ENCODE measurements at places on chromosomes 5 and 9.

GRCh38 chr5:167104351-167104750, 1187.1 kb upstream of the WWC1 start:
- no peak for DNase-seq

DNA sequence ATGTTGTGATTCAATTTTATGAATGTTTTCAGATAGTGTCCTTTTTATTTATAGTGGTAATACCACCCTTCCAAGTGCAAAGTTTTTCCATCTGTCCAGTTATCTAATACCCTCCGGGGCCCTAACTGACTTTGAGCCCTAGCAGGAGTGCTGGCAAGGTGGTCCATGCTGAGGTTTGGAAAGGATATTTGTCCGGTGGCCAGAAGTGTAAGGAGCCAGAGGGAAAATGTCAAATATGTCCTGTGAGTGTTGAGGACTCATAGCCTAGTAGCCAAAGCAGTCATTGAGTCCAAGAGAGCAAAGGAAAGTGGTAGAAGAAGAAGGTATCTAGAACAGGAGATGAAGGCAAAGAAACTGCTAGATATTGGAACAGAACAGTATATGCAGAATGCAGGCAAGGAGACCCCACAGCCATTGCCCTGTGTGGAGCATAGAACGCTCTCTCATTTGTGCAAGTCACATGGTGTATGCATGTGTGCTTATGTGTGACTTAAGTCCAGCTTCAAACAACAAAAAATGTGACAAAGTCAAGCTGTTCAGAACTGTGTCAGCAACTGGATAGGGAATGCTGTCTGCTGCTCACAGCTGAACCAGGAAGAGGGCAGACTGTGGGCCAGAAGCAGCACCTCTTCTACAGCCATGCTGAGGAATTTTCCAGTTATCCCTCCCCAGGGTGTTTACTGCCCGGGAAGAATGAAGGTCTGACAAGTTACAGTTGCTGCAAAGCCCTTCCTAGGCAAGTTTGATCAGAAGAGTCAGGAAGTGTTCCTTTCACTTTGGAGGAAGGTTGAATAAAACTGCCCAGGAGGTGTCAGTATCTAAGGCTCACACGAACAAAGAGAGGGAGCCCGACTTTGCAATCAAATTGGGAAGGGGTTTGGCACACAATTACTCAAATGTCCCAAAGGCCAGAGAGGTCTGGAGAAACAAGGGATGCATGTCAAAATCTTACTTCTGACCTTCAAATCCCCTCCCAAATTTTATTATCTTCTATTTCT, 463.3 kb upstream of the DMAC1 start:
- no peak for DNase-seq

DNA sequence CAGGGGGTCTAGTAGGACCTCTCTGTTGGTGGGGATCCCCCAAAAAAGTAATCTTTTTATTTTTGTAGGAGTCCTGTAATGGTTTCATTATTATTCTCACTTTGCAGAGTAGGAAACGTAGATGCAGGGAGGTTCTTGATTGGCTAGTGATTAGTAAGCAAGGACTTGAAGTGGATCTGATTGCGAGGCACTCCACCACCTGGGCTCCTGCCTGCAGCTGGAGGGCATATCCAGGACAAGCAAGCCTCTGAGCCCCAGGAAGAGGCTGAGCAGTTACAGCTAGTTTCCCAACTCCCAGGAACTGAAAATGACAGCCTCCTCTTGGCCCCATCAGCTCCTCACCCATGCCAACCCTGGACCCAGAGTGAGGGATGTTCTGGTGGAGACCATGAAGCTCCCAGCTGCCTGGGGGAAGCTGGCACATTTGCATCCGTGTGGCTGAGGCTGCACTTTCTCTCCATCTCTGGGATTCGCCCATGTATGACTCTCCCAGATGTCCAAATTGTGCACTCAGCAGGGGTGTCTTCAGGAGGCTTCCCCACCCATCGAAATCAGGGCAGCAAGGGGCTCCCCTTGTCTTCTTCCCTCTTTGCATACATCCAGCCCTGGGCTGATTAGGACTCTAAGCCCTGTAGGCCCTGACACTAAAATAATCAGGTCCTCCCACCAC, 10.2 kb downstream of the KCNIP1 start:
- no peak for DNase-seq

DNA sequence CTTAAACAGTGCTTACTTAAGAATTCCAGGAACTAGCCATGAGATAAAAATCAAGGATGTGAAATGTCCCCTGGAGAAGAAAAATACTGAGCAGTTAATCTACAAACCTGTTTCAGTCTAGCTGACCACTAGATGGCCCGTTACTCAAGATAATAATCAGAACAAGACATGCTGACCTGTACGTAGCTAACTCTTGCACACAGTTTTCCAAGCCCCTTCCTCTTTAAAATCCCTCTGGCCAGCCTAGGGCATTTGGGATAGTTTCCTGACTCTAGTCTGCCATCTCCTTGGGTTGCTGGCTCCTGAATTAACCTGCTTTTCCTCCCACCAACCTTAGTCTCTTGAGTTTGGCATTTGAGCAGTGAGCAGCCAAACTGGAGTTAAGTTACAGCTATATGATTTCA, 59.2 kb upstream of the TRAF1 start:
- no peak for DNase-seq

- no peak for DNase-seq
Measured at GRCh38 chr9:131214876-131215275, 61.4 kb downstream of the FAM78A start.

DNA sequence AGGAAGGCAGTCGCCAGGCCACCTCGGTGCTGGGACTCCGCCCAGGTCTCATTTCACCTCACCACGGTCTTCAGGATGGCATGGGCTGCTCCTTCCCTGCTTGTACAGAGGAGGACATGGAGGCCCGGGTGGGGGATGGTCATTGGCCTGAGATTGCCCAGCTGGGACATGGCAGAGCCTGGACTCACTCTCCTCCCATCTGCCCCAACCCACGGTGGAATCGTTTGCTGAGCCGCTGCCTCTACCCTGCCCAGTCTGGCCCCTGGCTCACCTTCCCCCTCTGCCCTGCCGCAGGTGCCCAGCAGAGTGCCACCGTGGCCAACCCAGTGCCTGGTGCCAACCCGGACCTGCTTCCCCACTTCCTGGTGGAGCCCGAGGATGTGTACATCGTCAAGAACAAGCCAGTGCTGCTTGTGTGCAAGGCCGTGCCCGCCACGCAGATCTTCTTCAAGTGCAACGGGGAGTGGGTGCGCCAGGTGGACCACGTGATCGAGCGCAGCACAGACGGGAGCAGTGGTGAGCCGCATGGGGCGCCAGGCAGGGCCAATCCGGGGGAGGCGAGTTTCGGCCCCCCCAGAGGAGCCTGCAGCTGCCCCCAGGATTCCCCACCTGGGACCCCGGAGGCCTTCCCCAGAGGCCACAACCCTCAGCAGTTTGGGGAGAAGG, 36.7 kb downstream of the HK3 start:
- DNase-seq: no peak

DNA sequence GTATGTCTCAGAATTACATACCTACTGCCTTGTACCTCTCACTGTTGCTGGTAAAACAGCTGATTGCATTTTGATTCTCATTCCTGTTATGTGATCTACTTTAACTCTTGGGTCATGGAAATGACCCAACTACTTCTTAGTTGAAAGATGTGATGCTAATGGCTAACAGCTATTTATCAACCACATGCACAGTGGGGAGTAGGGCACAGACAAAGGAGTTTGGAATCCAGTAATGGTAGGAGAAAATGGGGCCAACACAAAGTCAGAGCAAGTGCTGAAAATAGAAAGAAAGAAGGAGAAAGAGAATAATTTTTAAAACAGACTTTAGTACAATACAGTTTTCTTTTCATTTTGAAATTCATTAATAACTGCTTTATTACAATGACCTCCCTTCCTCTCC, 241.0 kb downstream of the PTPRD start:
- DNase-seq: no peak

DNA sequence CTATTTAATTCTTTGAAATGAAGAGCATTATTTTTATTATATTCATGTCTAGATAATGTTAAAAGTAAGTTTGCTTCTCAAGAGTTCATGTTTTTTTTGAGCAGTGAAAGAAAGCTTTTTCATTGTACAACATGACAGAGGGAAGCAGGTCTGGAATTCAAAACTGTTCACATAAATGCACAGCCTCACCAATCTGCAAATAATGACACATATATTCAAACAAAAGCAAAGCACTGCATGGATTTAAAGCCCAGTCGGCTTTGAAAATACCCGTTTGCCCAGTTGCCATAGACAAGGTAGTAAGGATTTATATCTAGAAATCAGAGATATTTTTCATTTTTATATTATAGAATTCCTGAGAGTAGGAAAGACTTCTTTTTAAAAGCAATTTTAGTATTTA, 201.8 kb downstream of the CD180 start:
- DNase-seq: no peak

DNA sequence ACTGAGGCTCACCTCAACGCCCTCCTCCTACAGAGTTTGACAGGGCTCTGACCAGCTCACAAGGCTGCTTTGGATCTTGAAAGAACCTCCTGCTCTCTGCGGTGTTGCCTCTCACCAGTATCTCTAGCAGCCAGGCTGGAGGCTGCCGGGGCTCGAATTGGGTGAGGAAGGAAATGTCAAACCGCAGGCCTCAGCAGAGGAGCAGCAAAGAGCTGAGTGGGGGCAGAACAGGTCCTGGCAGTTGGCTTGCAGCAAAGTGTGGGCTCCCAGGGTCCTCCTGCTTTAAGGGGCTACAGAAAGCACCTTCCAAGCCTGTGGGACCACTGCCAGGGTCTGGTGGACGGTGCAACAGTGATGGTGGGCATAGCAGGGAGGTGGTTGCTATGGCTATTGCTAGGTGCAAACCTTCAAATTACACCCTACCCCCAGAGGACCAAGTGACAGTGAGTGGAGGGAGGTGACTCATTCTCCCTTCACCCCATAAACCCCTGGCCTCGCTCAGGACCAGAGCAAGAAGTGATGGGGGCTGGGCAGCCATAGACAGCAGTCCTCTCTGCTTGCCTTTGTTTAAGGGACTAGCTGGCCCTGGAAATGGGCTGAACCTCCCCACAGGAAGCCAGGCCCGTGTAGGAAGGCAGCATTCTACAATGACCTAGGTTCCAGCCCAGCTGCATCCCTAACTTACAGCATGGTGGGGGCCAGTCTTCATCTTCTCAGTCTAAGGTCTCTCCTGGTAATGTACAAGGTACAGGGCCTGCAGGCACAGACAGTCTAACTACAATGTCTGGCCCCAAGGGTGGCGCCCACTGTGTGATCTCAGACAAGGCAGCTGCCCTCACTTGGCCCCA, 18.7 kb downstream of the LCP2 start:
- peak; percentile 34 for DNase-seq

GRCh38 chr5:139871614-139872013, 76.0 kb downstream of the PSD2 start:
- no peak for DNase-seq

DNA sequence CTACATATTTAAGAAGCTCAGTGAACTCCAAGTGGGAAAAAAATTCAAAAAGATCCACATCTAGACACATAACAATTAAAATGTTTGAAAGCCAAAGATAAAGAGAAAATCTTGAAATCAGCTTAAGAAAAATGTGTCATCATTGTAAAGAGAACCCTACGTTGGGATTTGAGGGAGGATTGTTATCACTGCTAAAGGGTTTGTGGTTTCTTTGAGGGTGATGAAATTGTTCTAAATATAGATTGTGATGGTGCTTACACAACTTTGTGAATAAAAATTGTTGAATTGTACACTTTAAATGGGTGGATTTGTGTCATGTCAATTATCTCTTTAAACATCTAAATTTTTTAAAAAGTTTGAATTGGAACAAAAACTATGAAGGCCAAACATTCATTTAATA, 92.2 kb upstream of the ADAMTS19 start:
- no peak for DNase-seq

- DNase-seq: peak; percentile 16
Measured at GRCh38 chr5:56951126-56951945, 587 bp downstream of the MIER3 start.

DNA sequence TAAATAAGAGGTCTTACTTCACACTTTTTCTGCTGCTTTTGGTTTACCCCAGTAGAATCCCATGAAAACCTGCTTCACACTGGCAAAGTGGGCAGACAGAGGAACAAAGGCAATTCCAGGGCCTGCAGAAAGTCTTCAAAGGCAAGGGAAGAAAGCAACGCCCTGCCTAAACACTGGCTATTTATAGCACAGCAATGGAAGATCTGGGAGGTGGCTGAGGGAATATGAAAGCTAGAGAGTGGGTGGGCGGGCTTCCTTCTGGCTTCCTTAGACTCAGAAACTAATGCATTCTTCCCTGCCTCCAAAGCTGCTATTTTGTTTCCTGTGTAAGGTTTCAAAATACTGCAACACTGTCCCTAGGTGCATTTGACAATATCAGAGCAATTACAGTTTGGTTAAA, 46.8 kb downstream of the ELAVL2 start:
- DNase-seq: no peak

DNA sequence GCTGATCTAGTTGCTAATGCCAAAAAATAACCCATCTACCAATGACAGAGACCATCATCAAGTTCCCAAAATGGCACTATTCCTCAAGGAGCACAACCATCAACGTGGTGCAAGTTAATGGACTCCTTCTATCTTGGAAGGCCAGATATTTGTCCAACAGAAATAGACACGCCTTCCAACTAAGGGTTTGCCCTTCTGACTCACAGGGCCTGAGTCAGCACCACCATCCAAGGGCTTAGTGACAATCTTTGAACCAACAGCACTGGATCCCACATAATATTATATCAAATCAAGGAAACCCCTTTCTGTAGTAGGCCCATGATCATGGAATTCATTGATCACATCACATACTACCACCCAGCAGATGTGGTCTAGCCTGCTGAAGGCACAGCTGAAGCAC, 84.3 kb downstream of the MED27 start:
- DNase-seq: no peak

DNA sequence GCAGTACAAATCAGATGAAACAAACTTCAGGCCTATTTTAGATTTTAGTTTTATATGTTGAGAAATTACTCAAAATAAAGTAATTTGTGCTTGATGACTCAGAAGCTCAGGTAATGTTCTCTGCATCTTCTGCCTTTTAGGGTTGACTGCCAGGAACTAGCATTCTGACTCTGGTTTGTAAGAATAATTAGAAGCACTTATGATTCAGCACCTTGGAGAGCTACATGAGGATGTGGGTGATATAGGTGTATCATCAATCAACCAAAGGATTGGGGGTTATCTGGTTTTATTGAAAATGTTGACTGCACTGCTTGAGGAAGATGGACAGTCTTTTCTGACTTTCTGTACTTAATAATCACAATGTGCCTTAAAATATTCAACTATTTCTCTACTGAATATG, 118.7 kb upstream of the SGCD start:
- DNase-seq: no peak

- DNase-seq: no peak
Measured at GRCh38 chr9:107177243-107177839, 105.7 kb upstream of the RAD23B start.

- no peak for DNase-seq
Measured at GRCh38 chr5:171521219-171521633, 101.8 kb downstream of the FGF18 start.

Data from activated gamma-delta T cell (primary cell).